ENCODE measurements at places on chromosomes 2 and 18.
A peak's percentile ranks its signal among the peaks of the same experiment; 100 is the strongest.

DNA sequence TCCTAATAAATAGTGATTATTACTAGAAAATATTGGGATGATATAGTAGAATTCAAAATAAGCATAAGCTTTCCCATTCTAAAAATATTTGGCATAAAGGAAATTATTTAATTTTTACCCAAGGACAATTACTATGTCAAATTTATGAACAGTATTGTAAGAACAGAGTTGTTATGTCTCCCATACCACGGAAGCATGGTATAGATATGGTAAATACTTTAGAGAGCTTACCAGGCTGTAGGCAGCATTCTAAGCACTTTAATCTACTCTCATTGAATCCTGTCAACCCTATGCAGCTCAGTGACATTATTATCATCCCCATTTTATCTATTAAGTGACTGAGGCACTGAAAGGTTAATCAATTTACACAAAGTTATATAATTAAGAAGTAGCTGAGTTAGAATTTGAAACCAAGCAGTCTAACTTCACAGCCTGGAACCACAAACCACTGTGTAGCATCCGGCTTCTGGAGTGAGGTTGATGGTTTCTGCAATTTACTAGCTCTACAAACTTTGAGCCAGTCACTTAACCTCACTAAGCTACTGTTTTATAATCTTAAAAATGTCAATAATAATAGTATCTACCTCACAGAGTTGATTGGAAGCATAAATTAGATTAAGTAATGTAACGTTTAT is 323.7 kb downstream of the ARHGAP15 start:
- DNase-seq = peak; percentile 78

- DNase-seq = peak; percentile 70
Observed at GRCh38 chr2:27977731-27978312, 87.3 kb downstream of the BABAM2 start.

GRCh38 chr18:62672600-62672999 is 42.7 kb upstream of the PHLPP1 start:
- no peak for DNase-seq

- DNase-seq = peak; percentile 5
Observed at GRCh38 chr2:209331291-209331844, 92.5 kb upstream of the MAP2 start.

DNA sequence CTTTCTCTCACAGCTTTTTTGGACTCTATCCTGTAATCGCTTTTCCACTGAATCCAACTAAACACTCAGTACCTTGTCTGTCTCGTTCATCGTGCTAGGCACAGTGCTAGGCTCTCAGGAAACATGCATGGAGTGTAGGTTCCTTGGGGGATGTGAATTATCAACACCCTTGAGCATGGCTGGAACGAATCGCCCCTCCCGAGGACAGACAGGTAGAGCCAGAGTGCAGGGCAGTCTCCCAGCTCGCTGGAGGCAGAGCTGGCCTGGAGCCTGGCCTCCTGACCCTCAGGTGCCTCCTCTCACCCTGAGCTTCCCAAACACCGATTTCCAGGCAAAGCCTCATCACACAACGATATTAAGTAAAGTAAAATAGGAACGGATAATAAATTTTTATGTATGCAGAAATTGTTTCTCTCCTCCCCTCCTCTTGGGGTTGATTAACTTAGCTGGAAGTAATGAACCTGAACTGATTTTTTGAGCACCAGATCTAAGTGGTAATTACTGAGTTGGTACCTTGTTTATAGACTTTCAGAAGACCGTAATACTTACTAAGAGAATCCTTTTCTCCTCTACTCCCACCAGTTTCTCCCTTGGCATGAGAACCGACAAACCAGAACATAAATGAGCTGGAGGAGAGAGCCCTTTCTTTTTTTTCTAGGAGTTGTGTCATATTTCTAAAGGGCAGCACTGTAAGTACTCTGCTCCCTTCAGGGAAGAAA is 90.5 kb downstream of the MSH2 start:
- no peak for DNase-seq

GRCh38 chr18:75124551-75124950 is 84.4 kb downstream of the PTGR3 start:
- no peak for DNase-seq

GRCh38 chr2:105750735-105751134 is 6.0 kb downstream of the NCK2 start:
- no peak for DNase-seq

DNA sequence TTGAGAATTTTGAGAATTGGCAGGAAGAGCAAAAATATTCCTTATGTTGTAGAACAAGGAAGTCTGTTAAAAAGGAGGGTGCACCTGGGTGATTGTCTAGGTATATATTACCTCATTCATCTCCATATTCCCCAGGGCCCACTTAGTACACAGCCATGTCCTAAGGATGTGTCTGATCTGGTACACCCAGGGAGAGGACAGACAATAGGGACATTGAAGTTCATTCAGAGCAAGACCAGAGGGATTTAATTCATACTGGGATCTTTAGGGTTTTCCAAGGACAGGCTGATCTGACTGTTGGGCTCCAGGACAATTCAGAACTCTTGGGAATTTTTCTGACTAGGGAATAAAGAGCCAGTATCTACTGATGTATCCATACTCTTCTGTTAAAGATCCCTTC is 112.1 kb downstream of the PHLPP1 start:
- no peak for DNase-seq

GRCh38 chr2:85187069-85187468 is 53.9 kb downstream of the TCF7L1 start:
- no peak for DNase-seq

DNA sequence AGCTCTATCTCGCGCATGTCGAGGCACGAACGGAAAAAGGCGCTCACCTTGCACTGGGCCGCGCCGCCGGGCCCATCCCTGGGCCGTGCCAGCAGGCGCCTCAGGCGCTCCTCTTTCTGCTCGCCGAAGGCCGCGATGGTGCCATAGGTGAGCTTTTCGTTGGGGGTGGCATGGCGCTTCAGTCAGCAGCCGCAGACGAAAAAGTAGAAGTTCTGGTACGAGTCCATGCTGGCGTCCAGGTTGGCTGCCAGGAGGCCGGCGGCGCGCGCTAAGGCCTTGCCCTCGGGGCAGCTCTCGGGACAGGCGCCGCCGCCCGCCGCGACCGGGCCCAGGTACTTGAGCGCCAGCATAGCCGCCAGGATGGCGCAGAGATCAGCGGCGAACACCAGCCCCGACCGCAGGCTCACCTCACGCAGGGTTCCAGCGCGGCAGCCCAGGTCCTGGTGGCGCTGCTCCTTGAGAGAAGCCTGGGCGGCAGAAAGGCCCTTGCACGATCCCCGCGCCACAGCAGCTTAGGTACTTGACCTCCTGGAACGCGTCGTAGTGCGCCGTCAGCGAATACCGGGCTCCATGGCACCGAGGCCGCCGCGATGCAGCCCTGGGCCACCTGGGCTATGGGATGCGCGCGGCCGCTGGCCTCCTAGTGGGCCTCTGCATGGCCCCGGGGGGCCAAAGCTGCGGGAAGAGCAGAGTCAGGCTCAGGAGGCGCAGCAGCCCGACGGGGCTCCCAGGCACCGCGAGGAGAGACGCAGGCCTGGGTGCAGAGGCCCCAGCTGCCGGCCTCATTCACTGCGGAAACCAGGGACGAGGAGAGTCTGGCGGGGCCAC is 12.8 kb downstream of the ALPG start:
- peak; percentile 11 for DNase-seq

- no peak for DNase-seq
Observed at GRCh38 chr2:240129311-240129710, 6.8 kb downstream of the COPS9 start.

DNA sequence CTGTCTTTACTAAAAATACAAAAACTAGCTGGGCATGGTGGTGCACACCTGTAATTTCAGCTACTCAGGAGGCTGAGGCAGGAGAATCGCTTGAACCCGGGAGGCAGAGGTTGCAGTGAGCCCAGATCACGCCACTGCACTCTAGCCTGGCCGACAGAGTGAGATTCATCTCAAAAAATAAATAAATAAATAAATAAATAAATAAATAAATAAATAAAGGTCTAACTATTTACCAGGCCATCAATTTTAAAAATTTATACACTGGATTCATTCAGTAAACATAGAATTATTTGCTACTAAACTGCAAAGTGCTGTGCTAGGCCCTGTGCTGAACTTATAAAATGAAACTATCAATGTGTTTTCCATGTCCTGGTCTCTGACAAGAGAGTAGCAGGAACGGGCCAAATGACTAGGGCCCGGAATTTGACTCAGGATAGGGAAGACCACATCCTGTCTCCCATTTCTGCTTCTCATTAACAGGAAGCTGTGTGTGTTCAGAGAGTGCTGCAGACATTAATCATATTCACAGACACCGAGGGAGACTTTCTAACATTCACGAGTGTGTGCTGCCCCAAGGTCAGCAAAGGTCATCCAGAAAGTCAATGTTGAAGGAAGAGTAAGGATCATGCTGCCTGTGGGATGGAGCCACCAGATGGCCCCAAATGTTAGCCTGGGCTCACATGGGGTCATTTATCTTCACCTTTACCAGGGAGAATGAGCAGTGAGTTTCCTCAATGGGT is 95.8 kb downstream of the SPP2 start:
- DNase-seq = no peak

- DNase-seq = no peak
Observed at GRCh38 chr2:96092951-96093350, 23.4 kb downstream of the ADRA2B start.

- DNase-seq = no peak
Observed at GRCh38 chr2:69789175-69789721, 40.2 kb upstream of the GMCL1 start.

DNA sequence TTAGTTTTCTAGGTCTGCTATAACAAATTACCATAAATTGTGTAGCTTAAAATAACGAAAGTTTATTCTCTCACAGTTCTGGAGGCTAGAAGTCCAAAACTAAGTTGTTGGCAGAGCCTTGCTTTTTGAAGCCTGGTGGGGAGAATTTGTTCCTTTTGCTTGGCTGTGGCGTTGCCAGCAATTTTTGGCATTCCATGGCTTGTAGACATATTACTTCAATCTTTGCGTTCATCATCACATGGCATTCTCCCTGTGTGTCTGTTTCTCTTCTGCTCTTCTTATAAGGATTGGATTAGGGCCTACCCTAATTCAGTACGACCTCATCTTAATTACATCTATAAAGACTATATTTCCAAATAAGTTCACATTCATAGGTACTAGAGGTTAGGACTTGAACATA is 217.7 kb downstream of the MBD5 start:
- DNase-seq = no peak

GRCh38 chr2:197309691-197310231 is 819 bp downstream of the ANKRD44 start:
- peak; percentile 80 for DNase-seq

GRCh38 chr2:213279971-213280370 is 4.3 kb upstream of the SPAG16 start:
- no peak for DNase-seq

GRCh38 chr18:74171910-74172606 is 23.7 kb downstream of the TIMM21 start:
- DNase-seq = no peak

- no peak for DNase-seq
Observed at GRCh38 chr18:74139411-74139810, 8.2 kb downstream of the FBXO15 start.

DNA sequence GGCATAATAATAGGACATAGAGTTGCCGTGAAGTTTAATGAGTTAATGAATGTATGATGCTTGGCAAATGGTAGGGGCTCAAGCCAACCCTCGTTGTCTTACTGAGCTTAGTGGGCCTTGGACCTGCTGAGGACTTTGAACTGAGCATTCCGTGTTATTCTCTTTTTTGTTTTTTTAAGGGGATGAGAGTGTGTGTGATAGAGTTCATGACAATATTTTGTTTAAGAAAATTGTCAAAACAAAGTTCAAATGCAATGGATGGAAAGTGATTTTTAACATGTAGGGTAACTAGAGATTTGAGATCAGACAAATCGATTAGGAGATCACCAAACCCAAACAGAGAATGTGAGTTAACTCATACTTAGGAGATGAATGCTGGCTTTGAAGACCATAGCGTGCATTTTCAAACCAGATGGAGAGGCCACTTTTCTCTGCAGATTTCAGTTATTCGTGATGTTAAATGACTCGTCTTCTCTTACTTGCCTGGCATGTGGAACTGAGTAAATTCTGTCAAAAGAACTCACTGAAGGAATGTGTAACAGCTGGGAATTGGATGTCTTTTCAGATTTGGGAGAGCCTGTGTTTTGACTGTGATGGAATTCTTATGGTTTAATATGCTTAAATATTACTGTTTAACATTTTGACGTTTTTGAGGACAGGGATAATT is 88.7 kb downstream of the NEDD4L start:
- DNase-seq = no peak

- DNase-seq = peak; percentile 25
Observed at GRCh38 chr2:60104514-60105505, 448.6 kb downstream of the BCL11A start.

DNA sequence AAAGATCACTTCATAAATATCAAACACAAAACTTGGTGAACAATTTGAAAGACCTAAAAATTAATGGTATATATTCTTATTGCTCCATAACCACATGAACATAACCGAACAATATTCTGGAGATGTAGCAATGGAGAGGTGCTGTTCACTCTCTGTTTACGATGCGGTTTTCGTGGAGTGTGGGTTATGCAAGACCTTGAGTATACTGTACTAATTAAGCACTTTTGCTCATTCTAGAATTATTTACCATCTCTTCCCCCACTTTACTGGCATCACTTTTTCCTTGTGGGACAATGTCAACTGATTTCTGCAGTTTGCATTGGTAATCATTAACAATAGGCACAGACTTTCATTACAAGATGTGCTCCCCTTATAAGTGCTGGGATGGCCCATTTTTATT is 97.6 kb downstream of the RAPH1 start:
- no peak for DNase-seq

GRCh38 chr2:206867006-206867405 is 72.3 kb upstream of the CPO start:
- no peak for DNase-seq

GRCh38 chr2:127546797-127547196 is 11.3 kb downstream of the MYO7B start:
- DNase-seq = no peak

DNA sequence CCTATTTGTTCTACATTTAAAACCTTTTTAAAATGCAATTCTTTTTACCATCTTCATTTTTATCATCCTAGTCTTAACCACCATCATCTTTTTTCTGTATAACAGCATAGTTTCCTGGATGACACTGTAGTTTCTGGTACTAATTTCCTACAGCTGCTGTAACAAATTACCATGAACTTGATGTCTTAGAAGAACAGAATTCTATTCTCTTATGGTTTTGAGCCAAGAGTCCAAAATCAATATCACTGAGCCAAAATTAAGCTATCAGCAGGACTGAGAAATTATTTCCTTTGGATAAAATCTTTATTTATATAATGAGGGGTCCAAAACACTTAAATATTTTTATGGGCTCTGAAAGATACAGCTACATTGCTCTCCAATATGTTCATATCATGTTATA is 539.3 kb downstream of the METTL4 start:
- DNase-seq = no peak

- DNase-seq = no peak
Observed at GRCh38 chr2:99072551-99072950, 69.0 kb upstream of the C2orf15 start.
